Dermis blood vessel endothelial cell (primary cell): ENCODE measurements at places on chromosomes 1 and 21. TPM values are rescaled to one million over a fixed set of nuclear protein-coding genes. Genes with fewer than 3 reads are reported as not detected.

The TAS1R1 gene
- total RNA-seq, result under 0.01 TPM in 1 of 2 replicates, not detected in the other

The LORICRIN gene
- total RNA-seq, result not detected in 2 replicates

The LIN28A gene
- not detected in 2 replicates for total RNA-seq

The S100B gene
- not detected in 2 replicates for total RNA-seq

The BPNT1 gene
- 37.3 and 42.4 TPM in 2 replicates for total RNA-seq

The HSD3B2 gene
- total RNA-seq, result not detected in 2 replicates

The DMRTA2 gene
- total RNA-seq, result not detected in 2 replicates

The WLS gene
- 43.4 and 50.8 TPM in 2 replicates for total RNA-seq

The TAF12 gene
- 18.1 and 28.6 TPM in 2 replicates for total RNA-seq

The VANGL1 gene
- 16.3 and 24.3 TPM in 2 replicates for total RNA-seq

The LCE1C gene
- not detected in 2 replicates for total RNA-seq

The HSPA6 gene
- total RNA-seq, result 0.17 and 0.42 TPM in 2 replicates

The LCE2A gene
- not detected in 2 replicates for total RNA-seq

The CACHD1 gene
- 7.3 and 10.9 TPM in 2 replicates for total RNA-seq

The CLIC4 gene
- total RNA-seq, result 262 and 338 TPM in 2 replicates

The CAPN2 gene
- 159 and 248 TPM in 2 replicates for total RNA-seq
